ENCODE measurements at places on chromosomes 7 and 10.

- DNase-seq = no peak
Measured at GRCh38 chr10:122197611-122198222, 73.4 kb upstream of the BTBD16 start.

DNA sequence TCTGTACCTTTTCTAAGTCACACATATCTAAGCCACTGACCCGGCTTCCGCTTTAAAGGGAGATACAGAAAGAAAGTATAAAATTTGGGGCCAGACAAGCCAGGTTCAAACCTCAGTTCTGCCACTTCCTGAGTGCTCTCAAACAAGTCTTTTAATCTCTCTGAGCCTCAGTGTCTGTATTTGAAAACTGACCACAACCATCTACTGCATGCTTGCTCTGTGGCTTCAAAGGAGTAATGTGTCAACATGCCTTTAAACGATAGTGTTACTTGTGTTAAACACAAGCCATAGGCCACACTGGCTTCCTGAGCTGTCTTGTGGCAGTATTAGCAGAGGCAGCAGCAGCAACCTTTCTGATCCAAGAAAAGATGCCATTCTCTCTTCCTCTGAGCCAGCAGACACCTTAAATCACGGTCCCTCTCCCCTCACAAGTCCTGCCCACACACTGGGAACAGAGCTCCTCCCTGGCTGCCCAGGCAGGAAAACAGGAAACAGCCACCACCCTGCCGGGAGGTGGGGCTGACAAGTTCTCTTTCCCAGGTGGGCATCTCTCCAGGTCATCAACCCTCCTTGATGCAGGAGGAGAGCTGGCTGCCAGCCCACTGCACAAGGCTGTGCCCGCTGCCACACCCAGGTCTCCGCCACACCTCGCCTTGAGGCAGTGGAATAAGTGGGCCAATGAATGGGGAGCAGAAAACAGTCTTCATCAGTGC lies 10.7 kb downstream of the HIP1 start:
- DNase-seq = no peak

GRCh38 chr10:119597405-119598186 lies 832 bp upstream of the TIAL1 start:
- DNase-seq = no peak

DNA sequence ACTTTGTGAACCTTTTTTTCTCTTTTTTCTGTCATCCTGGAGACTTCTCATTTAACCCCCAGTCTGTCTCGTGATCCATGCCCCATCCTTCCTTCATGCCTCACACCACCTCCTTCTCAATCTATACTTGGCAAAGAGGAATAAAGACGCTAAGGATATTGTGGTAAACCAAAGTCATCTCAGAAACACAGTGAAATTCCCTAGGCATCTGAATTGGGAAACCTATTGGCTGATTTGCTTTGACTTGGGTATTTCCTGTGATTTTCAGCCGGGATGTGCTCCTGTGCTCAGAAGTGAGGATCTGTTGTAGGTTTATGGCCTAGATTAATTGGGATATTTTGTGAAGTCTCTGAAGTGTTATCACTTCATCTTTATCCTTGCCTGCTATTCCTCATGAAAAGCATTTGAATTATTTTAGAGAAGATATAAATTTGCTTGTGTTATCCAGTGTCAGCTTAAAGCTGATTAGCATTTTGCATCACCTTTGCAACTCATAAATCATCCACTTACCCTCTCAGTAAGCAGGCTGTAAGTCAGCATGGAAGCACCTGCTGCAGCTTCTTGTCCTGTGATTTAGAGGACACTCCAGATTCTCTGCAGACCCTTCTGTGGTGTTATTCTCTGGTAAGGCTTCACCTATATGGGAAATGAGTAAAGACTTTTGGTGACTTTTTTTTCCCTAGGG lies 138.0 kb downstream of the AUTS2 start:
- DNase-seq = no peak

GRCh38 chr7:4884164-4884563 lies 648 bp upstream of the RADIL start:
- no peak for DNase-seq

DNA sequence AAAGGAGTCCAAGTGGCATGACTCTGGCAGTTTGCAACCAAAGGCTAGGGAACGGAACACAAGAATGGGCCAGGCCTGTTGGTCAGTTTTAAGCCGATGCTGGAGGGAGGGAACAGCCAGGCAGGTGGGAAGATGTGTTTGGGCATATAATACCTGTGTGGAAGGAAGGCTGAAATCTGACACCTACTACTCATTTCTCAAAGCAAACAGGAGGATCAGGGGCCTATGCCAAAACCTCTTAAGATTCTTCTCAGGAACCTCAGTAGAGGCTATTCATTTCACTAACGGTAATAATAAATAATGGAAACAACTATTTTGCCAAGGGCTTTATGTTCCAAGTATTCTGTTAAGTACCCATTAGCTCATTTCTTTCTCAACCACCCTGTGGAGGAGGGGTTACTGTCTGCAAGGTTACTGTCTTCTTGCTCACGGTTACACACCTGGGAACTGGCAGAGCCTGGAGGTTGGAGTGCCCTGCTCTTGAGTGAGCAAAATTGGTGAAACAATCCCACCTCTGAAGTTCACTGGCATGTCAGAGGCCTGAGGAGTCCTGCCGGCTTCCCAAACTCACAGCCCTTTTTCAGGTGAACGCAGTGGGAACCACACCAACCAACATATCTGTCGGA lies 35.5 kb downstream of the GOT1 start:
- no peak for DNase-seq

GRCh38 chr10:79397051-79397450 lies 48.4 kb downstream of the ZCCHC24 start:
- DNase-seq = no peak

GRCh38 chr10:101767600-101767945 lies 8.3 kb downstream of the FGF8 start:
- DNase-seq = no peak

- no peak for DNase-seq
Measured at GRCh38 chr10:3034616-3035015, 32.7 kb upstream of the PFKP start.

GRCh38 chr7:155999631-156000489 lies 187.6 kb upstream of the SHH start:
- no peak for DNase-seq

DNA sequence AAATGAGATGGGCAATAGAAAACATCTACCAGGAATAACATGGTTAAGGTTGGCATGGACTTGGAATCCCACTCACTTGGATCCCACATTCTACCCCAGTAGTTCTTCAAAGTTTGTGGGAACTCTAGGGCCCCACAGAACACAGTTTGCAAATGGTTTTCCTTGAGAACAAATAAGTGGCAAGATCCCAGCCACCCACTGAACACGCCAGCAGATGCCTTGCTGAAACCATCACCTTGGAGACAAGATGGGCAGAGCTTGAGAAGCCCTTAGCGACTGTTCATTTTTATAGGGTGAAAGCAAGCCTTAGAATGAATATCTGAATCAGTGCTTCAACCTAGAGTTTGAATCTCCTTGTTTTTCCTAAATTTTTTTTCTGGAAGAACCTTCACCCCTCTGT lies 349.1 kb downstream of the RPS24 start:
- no peak for DNase-seq

- no peak for DNase-seq
Measured at GRCh38 chr7:81887098-81888090, 117.5 kb upstream of the HGF start.

DNA sequence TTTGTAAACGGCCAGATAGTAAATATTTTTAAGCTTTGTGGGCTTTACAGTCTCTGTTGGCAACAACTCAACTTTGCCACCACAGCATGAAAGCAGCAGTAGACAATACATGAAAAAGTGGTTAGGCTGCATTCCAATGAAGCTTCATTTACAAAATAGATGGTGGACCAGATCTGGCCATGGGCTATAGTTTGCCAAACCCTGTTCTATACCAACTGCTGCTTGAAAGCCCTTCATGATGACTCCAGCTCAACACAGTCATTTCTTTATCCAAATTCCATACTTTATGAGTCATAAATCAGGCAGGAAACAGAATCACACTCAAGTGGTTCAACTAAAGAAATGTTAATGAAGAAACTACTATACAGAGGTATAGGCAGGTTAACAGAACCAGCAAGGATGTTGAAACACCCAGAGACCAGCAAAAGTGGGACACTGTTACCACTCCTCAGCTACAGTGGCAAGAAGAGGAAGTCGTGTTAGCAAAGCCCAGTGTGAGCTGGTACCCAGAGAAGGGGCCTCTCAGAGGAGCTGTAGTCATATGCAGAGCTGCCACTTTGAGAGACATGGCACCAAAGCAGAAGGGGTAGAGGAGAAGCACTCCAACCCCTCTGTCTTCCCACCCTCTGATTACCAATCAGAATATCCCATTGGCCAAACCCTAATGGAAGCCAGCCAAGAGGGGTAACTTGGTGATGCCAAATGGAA lies 72.5 kb downstream of the PRLHR start:
- DNase-seq = no peak

DNA sequence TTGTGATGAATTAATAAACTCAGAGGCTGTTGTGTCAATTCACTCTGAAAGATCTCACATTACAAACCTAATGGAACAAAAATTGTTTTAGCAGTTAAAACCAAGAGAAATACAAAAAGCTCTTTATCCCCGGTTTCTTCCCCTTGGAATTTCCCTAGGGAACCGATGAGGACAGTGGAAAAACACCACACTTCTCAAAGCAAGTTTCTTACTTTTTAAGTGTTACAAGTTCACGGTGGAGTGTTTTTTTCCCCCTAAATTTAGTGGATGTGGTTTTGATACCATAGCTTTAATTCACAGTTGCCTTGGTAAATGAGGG lies 10.3 kb downstream of the BAMBI start:
- DNase-seq = no peak

Measured in substantia nigra (tissue), 51 donors.